ENCODE measurements at places on chromosomes 2 and 18.

DNA sequence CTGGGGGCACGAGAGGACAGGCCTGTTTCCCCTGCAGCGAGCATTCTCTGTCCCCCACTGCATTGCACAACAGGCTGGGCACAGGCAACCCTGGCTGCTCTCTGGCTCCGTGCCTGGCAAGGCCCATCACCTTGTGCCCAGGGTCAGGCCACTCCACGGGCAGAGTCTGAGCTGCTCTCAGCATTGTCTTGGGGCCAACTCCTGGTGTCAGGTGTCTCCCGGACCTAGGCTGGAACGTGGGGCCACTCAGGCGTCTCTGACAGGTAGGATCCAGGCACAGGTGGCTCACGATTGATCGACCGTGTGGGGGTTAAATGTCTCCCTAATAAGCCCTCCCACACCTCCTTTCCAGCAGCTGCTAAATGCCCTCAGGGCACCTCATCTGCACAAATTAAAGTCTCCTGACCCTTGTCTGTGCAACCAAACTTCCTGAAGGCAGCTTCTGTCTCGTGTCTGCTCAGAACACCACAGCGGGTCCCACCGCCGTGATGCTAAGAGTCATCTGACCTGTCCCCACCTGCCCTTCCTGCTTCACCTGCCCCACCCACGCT is 66.6 kb upstream of the GPC1 start:
- DNase-seq: no peak

DNA sequence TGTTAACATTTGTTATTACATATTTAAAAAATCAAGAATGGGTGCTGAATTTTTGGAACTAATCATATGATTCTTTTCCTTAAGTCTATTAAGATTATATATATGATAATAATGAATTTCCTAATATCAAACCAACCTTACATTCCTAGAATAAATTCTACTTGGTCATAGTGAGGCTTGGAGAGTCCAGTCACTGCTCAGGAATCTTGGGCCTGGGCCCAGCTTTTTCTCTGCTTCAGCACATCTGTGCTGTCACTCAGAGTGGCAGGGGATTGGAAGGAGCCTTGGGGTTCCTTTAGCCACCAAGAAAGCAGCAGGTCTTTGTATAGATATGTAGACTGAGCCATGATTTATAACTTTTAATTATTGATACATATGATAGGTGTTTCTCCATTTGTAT is 19.9 kb upstream of the ZAP70 start:
- DNase-seq: no peak

GRCh38 chr2:10028988-10029874 is 14.1 kb upstream of the KLF11 start:
- DNase-seq: peak; percentile 56

DNA sequence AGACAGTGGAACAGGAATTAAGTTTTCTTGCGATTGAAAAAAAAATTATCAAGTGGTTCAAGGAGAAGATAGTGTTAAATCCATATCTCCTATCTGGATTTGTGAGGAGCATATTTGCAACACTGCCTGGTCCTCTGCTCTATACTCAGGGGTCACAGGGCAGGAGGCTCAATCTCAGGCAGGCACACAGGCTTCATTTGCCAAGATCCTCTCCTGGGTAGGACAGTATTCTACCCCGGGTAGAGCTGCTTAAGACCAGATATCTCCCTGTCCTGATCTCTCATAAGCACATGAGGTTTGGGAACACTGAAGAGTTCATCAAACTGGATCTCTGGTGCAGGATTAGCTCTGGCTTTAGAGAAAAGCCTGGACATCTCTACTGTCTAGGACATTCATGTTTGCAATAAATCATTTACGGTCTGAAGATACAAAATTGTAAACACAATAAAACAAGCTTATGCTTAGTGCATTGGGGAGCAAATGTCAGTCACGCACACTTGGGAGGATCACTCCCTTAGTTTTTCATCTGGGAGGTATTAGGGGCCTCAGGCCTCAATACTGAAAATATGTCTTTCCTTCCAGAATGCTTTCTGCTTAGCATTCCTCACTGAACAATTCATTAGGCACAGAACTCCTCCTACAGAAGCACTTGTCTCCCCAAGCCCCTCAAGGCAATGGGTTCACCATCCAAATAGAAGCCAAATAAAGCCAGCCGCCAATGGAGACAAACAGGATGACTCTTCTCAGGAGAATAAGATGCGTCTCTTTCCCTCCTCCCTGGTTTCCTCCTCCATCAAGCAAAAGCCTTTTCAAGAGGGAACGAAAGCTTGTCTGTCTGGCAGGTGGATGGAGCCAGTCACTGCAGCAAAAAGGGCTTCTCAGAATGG is 34.1 kb upstream of the LCLAT1 start:
- DNase-seq: no peak

GRCh38 chr18:11521853-11522252 is 87.5 kb upstream of the SLC35G4 start:
- no peak for DNase-seq

GRCh38 chr2:190511104-190511503 is 23.4 kb downstream of the NEMP2 start:
- DNase-seq: no peak

DNA sequence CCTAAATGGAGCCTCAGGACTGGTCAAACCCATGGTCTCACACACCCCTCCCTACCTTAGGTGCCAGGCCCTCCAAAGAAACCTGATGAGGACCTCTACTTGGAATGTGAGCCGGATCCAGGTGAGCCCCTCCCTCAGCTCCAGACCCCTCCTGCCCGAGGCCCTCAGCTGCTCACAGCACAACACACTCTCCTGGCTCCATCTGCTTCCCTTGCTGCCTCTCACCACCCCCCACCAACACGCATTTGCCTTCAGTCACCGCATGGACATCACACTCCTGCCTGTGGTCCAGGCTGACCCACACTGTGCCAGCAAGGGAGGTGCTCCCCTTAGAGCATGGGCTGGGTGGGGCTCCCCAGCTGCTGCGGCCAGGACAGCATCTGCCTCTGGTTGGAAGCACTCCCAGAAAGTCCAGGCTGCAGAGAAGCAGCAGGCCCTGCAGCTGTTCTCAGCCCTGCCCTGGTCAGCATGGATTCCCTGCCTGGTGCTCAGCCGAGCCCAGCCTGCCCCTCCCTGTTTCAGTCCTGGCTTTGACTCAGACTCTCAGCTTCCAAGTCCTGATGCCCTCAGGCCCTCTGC is 15.1 kb downstream of the SH2D6 start:
- DNase-seq: no peak

GRCh38 chr2:84906108-84906899 is 848 bp downstream of the TMSB10 start:
- peak; percentile 78 for DNase-seq

- no peak for DNase-seq
Measured at GRCh38 chr2:150569761-150570160, 82.3 kb upstream of the RND3 start.

GRCh38 chr18:11495441-11495840 is 114.0 kb upstream of the SLC35G4 start:
- no peak for DNase-seq

GRCh38 chr18:13036622-13037320 is 45.6 kb downstream of the CEP192 start:
- DNase-seq: no peak

DNA sequence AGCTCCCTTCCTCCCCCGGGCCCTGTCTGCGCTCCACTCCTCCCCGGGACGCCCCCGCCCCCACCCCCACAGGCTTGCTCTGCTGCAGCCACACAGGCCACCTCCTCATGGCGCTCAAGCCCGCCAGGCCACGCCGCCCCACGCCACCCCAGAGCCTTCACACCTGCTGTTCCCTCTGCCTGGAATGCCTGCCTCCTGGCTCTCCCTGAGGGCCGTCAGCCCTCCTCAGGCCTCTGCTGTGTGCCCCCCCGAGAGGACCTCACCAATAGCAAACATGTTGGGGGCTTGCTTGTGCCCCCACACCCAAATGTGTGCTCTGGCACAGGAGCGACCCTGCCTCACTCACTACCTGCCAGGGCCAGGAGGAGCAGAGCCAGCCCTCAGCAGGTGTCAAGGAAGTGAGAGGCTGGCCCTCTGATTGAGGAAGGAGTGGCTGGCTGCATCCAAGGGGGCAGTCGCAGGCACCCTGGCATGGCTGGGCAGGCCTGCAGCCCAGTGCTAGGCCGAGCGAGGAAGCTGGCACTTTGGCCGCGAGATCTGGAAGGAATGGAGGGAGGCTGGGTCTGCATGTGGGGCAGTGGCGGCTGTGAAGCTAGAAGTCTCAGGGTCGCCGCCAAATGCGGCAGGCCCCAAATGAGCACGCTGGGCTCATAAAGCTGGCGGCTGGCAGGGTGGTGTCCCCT is 86.5 kb downstream of the INHBB start:
- DNase-seq: no peak

GRCh38 chr2:231928481-231928880 is 2.3 kb upstream of the NPPC start:
- no peak for DNase-seq

- DNase-seq: no peak
Measured at GRCh38 chr2:151299920-151300539, 10.6 kb upstream of the NMI start.

- DNase-seq: no peak
Measured at GRCh38 chr2:79960519-79960918, 344.0 kb downstream of the LRRTM1 start.

DNA sequence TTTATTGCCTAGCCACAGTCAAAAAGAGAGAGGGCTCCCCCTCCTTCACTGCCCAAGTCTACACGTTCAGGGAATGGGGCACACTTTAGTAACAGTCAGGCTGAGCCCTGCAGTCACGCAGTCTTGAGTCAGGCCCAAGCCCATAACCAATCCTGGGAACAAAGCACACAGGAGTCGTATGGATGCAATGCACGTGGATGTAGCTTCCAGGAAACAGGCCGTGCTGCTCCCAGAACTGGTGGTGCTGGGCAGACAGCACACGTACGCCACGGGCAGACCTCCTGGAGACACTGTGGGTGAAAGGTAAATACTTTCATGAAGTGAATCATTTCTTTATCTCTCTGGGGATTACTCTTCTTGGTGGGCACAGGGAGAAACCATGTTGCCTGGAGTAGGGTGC is 30.0 kb upstream of the MBP start:
- DNase-seq: no peak

Measured in stimulated activated CD4-positive, alpha-beta T cell treated with anti-CD3 and anti-CD28 coated beads, Interleukin-15, amount 100 ng/mL, for 24 hours (primary cell).